ENCODE measurements at places on chromosomes 1 and 21.
A peak's percentile ranks its signal among the peaks of the same experiment; 100 is the strongest.

GRCh38 chr1:119001181-119002027 is 13.3 kb upstream of the TBX15 start:
- DNase-seq: no peak

GRCh38 chr1:33735624-33736023 is 128.3 kb upstream of the HMGB4 start:
- DNase-seq: peak; percentile 32

GRCh38 chr1:203765029-203765837 is at the start of gene LAX1:
Gene LAX1 (plus strand): TSS chr1:203765183. CDS start chr1:203765566, 383 bp downstream.
- no peak for DNase-seq

- DNase-seq: no peak
Measured at GRCh38 chr21:14863745-14864210, 201.0 kb downstream of the NRIP1 start.

GRCh38 chr1:248696261-248696660 is 6.3 kb downstream of the OR14I1 start:
- no peak for DNase-seq

DNA sequence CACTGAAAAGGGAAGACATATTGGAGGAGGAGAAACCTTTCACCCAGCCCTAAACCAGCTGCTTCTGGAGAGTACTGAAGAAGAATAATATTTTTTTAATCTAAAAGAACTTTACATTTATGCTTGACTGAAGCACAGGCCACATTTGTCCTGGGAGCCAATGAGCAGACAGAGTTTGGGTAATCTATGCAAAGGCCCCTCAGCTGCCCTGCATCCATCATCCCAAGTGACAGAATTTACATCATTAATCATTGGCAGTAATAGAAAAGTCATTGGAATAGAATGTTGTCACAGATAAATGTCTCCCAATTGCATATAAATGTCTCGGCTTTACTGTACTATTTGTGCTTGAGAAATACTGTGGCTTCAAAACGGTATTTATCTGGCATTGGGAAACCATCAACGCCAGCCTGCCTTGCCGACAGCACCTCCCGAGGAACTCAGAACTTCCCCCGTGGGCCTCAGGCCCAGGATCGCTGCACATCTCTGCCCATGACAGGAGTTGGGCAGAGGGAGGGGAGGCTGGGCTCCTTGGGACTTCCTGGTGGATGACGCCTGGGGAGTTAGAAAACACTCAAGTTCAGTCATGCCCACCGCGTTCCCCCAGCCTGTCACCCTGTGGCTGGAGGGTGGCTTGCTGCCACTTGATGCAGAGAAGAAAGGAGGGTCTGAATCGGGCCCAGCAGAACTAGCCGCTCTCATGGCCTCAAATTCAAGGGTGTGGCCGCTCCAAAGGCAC is 133.1 kb downstream of the CAMTA1 start:
- DNase-seq: no peak

- no peak for DNase-seq
Measured at GRCh38 chr1:208069908-208070307, 159.0 kb upstream of the CD34 start.

DNA sequence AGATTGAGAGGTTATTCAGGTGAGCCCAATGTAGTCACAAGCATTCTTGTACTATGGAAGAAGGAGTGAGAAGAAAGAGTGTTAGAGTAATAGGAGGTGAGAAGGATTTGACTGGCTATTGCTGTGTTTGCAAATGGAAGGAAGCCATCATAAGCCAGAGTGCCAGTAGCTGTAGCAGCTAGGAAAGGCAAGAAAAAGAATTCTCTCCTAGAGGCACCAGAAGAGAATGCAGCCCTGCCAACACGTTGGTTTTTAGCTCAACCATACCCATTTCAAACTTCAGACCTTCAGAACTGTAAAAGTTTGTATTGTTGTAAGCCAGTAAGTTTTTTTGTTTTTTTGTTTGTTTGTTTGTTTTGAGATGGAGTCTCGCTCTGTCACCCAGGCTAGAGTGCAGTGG is 8.9 kb upstream of the IL12RB2 start:
- no peak for DNase-seq

All from astrocyte of the spinal cord (primary cell).